ENCODE measurements at places on chromosomes 7 and 10.
A peak's percentile ranks its signal among the peaks of the same experiment; 100 is the strongest.

DNA sequence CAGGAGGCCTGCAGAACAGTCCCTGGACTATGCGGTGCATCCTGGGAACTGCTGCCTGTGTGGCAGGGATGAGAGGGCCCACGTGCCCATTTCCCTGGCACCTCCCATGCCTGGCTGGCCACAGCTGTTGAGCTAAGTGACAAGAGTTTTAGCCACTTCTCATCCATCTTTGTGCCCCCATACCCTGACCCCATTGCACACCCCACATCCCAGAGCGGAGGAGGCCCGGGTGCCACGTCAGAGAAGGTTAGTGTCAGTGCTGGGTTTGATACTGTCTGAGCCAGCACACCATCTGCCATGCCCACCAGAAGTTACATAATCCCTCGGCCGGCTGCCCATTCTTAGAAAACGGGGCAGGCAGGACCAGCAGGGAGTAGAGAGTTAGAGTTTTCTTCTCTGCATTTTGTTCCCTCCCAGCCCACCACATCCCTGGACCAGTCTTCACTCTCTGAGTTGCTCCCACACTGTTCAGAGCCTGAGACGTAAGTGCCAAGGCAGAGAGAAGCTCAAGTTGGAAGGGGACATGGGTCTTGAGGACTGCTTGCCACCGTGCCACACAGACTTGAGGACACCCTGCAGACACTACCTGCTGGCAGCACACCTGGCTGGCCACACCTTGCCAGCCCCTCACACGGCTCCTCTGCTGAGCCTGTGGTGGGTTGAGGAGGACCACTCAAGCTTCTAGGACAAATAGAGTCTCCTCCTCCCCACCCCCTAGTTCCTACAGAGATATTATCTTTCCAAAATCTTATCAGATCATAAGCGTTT lies 13.1 kb downstream of the UNC5B start:
- no peak for DNase-seq

DNA sequence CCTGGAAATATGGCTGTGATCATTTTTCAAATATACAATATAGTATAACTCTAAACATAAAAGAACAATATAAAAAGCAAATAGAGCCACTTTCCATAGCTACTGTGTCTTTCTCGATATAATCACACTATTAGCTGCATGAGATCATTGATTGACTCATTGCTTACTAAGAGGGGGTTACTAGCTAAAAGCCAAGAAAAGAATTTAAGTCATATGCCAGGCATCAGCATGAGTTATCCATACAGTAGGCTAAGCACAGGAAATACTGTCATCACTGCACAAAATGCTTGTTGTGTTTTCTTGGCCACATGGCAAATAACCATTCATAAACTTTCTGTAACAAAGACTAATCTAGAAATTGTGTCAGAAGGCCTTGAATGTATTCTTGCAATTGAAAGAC lies 18.8 kb upstream of the ABCB5 start:
- DNase-seq, result no peak

GRCh38 chr10:110474017-110474416 lies 23.7 kb upstream of the DUSP5 start:
- DNase-seq, result no peak

DNA sequence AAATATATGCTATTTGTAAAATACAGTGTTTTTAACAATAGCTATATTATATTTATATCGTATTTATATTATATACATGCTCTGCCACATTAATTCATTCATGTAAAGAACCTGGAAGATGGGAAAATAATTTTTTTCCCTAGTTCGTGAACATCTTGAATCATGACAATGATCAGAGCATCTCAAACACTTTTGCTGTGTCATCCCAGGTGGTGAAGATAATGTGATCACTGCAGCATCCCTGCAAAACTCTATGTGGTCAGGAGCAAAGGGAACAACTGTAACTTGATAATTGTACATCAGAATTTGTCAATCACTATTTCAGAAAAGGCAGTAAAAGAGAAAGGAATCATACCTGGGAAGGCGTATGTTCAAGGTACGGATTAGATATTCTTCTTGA lies 39.3 kb downstream of the RAPGEF5 start:
- DNase-seq, result no peak

GRCh38 chr7:130926001-130926691 lies 192.1 kb upstream of the KLF14 start:
- no peak for DNase-seq

DNA sequence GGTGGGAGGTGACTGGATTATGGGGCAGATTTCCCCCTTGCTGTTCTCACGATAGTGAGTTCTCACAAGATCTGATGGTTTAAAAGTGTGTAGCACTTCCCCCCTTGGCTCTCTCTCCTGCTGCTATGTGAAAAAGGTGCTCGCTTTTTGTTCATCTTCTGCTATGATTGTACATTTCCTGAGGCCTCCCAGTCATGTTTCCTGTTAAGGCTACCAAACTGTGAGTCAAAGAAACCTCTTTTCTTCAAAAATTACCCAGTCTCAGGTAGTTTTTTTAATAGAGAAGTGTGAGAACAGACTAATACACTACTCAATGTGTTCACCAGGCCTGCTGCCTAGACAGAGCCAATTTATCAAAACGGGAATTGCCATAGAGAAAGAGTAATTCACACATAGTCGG lies 49.7 kb downstream of the SDHAF3 start:
- no peak for DNase-seq

DNA sequence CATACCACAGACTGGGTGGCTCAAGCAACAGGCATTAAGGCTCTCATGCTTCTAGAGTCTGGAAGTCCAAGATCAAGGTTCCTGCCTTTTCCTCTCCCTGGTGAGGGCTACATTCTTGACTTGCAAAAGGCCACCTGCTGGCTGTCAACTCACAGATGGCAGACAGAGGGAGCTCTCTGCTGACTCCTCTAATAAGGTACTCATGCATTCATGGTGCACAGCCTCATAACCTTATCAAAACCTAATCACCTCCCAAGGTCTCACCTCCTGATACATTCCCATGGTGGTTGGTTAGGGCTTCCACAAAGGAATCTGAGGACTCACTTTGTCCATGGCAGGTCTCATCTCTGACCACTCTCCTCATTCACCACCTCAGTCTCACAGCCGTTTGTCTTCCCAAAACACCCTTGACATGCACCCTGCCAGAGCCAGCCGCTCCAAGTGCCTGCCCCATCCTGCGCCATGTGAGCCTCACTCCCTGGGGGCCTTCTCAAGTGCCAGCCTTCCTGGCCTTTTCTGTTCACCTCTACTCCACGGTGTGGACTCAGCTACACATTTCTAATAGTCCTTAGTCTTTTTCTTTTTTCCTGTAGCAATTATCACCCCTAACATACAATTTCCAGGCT lies 400.3 kb upstream of the ADARB2 start:
- DNase-seq, result no peak

- DNase-seq, result no peak
These were observed 16.3 kb downstream of the SMURF1 start for GRCh38 chr7:99127636-99128035.

DNA sequence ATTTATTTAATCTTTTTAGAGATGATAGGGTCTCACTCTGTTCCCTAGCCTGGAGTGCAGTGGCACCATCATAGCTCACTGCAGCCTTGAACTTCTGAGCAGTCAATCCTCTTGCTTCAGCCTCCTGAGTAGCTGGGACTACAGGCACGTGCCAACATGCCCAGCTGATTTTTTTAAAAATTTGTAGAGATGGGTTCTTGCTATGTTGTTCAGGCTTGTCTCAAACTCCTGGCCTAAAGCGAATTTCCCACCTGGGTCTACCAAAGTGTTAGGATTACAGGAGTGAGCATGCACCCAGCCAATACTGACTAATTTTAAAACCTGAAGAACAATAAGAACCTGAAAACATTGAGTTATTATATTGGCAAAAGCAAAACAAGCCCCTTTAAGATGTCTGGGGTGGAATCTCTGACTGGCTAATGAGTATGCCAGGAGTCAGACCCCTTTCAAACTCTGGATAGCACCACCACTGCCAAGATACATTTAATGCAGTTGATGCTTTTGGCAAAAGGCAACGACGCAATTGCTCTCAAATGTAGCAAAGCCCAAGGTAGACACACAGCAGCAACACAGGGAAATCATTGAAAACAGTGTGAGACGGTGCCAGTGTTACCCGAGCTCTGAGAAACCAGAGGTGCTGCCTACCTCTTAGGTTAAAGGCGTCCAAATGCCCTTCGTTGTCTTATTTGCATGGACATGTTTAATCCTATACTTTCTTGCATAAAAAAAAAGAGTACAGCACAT lies 40.7 kb upstream of the TOMM7 start:
- DNase-seq, result no peak

GRCh38 chr10:118698421-118698820 lies 56.3 kb downstream of the CACUL1 start:
- peak; percentile 67 for DNase-seq

GRCh38 chr7:43572516-43573049 lies 10.3 kb upstream of the STK17A start:
- DNase-seq, result no peak

DNA sequence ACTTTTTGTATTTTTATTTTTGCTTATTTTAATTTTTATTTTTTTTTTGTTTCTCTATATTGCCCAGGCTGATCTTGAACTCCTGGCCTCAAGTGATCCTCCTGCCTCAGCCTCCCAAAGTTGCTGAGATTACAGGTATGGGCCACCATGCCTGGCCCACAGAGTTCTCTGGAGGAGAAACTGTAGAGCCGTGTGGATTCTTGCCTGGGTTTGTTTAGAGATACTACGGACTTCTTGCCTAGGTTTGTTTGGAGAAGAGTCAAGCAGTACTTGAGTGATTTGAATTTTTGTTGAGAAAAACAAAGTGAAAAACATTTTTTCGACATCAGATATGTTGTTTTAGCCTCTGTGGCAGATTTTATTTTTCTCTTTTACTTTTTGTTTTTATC lies 99.0 kb downstream of the CAMK1D start:
- no peak for DNase-seq

DNA sequence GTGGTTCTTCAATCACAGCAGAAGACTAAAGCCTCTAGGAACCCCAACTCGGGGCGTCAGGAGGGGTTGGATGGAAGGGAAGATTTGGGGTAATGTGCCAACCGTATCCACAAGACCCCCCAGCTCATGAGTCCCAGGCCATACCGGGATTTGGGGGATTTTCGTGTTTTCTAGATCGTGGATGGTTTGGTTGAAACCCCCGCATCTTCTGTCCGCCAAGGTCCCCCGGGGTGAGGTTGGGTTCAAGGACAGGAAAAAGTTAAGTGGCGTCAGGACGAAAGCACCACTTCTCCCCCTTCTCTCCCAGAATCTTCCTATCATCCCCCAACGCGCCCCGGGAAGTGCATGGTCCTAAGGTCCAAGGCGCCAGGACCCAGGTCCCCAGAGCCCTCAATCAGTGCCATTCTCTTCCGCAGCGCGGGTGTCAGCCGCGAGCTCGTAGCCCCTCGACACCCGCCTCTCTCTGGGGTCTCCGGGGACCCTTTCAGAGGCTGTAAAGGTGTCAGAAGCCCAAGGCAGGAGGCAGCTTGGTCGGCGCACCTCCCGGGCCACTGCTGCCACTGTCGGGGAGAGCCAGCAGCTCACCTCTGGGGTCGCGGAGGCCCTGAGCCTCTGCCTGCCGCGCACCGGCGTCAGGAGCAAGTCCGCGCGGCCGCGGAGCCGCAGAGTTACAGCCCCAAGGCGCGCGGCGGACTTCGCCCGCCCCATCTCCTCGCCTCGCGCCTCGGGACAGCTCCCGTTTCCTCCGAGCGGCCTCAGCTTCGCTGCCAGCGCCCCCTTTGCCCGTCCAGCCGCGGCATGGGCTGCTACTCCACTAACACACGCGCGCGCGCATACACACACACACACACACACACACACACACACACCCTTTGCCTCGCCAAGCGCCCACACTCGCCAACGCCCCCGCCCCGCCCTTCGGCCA lies 1.5 kb downstream of the MKX start:
- no peak for DNase-seq

DNA sequence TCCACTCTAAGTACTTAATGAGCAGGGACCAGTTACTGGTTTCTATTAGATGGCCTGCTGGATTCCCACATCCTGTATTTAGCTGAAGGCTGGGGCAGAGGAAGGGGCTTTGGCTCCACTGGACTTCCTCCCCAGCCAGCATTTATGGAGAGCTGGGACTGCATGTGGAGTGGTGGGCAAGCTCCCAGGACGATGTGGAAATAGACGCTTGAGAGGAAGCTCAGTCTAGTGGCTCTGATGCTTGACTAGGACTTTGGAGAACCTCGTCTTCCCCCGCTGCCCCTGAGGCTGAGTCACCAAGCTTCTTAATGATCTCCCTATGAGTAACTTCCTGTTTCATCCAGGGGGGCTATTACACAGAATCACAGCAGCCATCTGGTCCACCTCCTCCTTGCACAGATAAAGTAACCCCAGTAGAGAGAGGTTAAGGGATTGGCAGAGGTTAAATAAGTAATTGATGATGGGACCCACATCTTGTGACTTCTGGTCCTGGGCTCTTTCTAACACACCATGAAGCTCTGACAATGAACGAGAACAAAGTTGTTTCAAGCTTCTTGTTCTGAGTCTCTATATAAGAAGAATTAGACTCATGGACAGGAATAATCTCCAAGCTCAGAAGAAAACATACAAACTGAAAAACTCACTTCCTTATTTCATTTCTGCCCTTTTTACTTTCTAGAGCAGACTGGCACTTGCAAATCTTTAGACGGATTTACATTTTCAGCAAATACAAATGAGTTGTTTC lies 126.2 kb downstream of the PRPF18 start:
- DNase-seq, result no peak

DNA sequence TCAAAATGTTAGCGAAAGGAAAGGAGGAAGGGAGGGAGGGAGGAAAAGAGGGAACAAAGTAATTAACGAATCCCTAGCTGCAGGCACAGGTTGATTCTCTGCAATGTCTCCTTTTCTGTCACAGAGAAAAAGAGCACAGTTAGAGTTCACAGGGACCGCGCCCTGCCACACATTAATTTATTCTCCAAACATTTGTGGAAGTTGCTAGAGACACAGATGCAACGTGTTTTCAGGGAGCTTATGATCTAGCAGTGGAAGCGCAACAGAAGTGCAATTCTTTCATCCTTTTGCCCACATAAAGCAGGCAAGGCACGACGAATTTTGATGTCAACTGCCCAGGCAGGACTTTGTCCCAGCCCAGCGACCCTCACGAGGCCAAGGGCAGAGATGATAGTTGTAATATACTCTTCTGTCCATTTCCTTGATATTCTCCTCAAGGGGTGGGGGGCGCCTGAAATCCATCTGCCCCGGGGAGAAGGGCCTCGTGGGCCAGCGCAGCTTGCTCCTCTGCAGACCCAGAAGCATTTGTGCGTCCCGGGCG lies 101.7 kb upstream of the ZNF438 start:
- no peak for DNase-seq

DNA sequence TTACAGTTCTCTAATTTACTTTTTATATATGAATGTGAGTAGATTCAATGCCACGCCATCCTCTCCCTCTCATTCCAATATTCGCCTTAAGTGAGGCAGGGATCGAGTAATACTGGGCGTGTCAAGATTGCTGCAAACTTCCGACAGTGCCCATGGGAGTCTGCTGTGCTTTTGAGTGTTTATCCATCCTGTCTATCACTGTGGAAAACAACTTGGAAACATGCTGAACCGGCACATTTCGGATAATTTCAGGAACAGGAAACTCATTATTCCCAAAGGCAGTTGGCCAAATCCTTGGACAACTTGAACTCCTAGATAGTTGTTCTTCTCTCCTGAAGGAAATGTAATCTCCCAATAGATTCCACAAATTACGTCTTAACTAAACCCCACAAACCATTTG lies 28.5 kb downstream of the PIP4K2A start:
- DNase-seq, result no peak

All from effector CD8-positive, alpha-beta T cell (primary cell).